ENCODE measurements at places on chromosomes 7 and 10. TPM values are rescaled to one million over a fixed set of nuclear protein-coding genes. Genes with fewer than 3 reads are reported as not detected.

The SEMA3A gene
- 20.4 TPM for total RNA-seq

The GNAT3 gene
- total RNA-seq: not detected

The MAP3K8 gene
- 2.2 TPM for total RNA-seq

The TACR2 gene
- 5.7 TPM for total RNA-seq

The PI4K2A gene
- total RNA-seq: 10.3 TPM

The SHH gene
- total RNA-seq: 6.4 TPM

The KIAA1549 gene
- total RNA-seq: 0.87 TPM

DNA sequence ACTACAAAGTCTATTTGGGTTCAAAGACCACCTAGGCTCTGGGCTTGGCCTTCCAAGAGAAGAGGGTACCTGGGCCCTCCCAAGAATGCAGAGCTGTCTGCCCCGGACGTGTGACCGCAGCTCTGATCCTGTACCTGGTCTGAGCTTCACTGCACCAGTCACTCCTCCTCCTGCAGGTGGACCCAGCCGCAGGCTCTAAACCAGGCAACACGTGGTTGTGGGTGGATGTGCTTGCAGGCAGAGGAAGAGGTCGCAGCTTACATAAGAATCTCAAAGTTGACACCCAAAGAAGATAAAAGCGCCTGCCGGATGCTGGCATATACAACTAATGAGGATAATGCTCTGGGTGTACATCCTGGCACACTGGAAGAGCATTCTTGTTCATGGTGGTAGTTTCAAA is 9.4 kb upstream of the PFKP start:
- no peak for DNase-seq

DNA sequence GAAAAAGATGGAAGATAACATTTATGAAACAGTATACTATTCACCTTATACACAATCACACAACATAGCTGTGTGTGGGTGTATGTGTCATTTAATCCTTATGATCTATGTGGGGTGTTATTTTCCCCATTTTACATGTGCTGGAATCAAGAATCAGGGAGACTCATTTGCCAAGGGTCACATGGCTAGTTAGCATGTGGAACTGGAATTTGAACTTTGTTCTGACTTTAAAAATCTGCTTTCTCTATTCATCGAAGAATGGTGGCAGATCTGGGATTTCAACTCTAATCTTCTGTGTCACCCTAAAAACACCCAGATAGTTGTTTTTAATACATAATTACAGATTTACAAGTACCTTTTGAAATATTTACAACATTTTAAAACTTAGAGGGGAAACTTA is 65.2 kb downstream of the ADAM22 start:
- no peak for DNase-seq

DNA sequence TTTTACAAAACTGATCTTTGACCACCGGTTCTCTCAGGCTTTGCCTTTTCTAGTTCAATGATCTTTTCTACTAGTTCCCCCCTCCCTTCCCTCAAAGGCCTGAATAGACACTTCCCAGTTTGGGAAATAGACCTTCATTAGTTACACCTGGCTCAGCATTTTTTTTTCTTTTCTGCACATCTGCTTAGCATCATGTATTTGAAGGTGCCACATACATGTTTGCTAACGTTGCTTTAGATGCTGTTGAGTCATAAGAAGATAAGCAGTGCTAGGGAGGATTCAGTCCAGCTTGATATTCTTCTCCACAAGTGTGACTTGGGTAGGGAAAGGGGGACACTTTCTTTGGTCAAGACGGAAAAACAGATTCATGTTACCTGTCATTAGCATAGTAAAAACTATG is 78.3 kb downstream of the BICC1 start:
- DNase-seq: no peak

- no peak for DNase-seq
Measured at GRCh38 chr7:121388950-121389349, 7.2 kb downstream of the FAM3C start.

DNA sequence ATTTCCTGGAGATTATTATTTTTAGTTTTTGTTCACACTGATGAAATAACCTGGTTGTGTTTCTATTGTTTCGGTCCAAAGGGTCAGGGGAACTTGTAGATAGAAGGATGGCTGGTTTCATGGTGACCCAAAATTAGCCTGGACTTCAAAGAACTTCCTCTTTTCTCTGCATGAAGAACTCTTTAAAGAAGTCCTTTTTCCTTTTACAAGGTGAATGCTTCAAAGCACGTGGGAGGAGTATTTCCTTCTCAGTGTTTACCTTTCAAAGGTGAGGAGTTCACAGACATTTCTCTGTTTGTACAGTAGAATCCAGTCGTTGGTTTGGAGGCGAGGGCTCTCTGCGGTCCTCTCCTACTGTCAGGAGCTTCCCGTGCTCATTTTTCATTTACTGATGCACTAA is 561.7 kb downstream of the GATA3 start:
- peak; percentile 32 for DNase-seq

DNA sequence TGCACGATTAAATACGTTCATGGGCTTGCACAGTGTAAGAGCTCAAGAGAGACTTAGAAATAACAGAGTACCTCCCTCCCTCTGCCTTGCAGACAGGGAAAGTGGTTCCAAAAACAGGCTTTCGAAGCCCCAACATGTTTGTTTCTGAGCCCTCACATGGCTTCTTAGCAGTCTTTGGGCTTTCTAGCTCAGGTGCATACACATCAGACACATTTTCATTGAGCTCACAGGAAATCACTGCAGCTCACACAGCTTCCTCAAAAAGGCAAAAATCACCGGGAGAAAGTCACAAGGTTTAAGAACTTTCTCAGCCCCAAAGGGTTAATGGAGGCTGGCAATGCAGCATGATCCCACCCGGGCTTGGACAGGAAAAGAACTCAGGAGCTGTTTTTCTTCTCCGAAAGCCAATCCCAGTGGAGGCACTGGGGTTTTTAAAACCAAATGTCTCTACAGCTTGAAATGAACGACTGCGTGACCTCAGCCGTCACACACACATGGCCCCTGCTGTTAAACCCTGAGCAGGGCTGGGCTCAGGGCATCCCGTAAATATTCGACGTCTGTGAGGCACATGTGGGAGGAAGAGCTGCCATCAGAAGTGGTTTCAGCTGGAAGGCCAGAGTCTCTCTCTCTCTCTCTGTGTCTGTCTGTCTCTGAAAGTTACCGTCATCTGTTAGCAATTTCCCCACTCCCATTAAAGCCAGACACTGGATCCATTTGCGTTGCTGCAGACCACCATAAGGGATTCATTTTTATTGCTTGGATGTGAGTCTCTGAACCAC is 69.7 kb downstream of the CALML3 start:
- no peak for DNase-seq

GRCh38 chr10:11699550-11700097 is 42.6 kb upstream of the ECHDC3 start:
- no peak for DNase-seq

- DNase-seq: no peak
Measured at GRCh38 chr10:97412891-97413304, 11.8 kb upstream of the RRP12 start.

- DNase-seq: no peak
Measured at GRCh38 chr7:148014541-148014940, 576.0 kb upstream of the C7orf33 start.

- no peak for DNase-seq
Measured at GRCh38 chr10:13949844-13950542, 363.2 kb downstream of the PRPF18 start.

- DNase-seq: peak; percentile 96
Measured at GRCh38 chr7:155069992-155070751, at the start of gene HTR5A. TSS of gene HTR5A (plus strand) at chr7:155070324. CDS start at chr7:155070900, 576 bp downstream.

DNA sequence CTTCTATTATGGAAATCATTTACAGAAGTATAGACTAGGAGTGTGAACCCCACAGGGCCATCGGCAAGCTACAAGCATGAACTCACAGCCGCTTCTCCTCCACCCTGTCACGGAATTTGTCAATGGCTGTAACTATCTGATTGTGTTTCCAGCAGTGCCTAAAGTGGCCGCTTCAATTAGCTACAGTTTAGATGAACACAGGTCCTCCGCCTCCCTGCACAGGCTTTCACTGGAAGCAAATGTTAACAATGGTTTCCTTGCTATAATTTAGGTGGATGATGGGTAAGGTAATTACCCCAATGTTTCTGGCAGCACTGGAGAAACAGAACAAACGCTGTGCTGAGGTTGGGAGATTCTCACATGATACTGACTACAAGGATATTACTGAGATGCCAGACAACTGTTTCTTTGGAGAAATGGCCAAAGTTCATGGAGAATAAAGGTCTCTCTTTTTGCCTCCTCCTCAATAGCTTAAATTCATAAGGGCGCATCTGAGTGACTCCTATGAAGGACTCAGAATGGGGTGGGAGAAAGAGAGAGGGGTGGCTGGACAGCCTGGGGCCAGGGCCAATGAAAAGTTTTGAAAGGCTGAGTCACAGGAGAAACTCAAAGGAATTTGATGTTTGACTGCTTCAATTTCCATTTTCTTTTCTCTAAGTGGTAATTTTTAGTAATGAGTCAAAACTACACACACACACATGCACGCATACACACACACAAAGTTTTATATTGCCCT is 78.9 kb downstream of the SVIL start:
- DNase-seq: peak; percentile 16

GRCh38 chr7:44977959-44978335 is 868 bp downstream of the MYO1G start:
- DNase-seq: peak; percentile 41

DNA sequence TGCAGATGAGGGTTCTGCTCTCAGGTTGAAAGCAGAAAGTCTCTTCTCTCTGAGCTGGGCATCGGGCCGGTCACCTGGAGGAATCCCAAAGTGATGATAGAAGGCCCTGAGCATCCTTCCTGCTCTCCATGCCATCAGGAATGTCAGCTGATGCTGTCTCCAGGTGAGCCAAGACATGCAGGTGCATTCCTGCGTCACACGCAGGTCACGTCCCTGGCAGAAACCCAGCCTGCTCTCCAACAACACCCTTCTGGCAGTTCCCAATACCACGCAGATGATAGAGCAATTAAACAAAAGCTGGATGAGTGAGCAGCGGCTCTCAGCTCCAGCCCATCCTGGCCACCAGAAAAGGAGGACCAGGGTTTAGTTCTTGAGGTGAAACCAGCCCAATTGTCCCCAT is 6.9 kb upstream of the WIPI2 start:
- DNase-seq: peak; percentile 48

GRCh38 chr10:18306031-18306430 is 165.8 kb downstream of the CACNB2 start:
- DNase-seq: no peak
